EL (cell line): ENCODE measurements at places on chromosomes 6 and 20.

DNA sequence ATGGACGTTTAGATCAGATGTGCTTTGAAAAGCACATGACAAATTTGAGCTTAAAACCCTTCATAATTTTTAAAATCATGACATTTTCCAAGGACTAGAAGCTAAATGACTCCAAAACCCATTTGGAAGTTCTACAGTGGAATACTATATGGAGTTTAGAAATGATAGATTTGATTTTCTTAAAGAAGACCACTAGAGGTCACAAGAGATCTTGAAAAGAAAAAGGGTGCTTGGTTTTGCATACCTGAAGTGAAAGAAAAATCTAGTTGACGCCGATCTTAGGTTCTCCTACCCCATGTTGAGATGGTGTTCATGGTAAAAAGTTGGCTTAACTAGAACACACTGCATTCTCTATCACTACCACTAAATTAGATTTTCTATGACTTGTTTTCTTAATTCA lies 31.5 kb downstream of the CFAP61 start:
- peak; percentile 21 for DNase-seq

GRCh38 chr6:160132776-160133338 lies 11.2 kb downstream of the SLC22A1 start:
- DNase-seq, result peak; percentile 26

DNA sequence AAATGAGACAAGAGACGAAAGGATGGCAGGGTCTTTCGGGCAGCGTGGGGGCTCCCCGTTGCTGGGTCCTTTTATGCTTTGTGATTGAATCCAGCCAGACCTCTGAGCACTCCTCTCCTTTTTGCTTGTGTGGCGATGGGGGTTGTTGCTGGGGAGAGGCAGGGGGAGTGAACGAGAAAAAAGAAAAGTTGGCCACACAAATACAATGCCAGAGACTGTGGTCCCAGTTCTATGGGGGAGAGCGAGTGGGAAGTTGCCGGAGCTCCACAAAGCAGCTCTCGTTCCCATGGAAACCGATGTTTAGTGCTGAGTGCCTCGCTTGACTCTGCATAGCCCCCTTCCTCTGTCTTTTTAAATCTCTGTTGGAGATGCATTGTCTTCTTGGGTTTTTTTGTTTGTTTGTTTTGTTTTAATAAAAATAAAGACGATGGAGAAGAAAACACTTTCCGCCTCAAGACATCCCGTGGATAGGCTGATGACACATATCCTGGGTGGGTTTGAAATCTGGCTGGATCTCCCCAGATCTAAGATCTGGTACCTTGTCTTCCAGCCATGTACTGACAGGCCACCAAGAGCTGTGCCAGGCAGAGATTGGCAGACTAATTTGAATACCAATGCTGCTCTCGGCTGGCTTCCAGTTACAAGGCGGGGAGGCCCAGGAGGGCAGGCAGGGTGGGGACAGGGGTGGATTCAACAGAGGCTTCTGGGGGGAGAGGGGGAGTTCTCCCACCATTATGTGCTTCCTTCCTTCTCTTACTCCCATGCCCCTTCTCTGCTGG lies 529.3 kb downstream of the QKI start:
- DNase-seq, result no peak

- no peak for DNase-seq
Measured at GRCh38 chr6:98526465-98526864, 307.9 kb upstream of the POU3F2 start.

GRCh38 chr20:9597547-9597946 lies 83.2 kb downstream of the LAMP5 start:
- no peak for DNase-seq

GRCh38 chr20:38293491-38294065 lies 10.4 kb upstream of the BPI start:
- no peak for DNase-seq

GRCh38 chr6:3412779-3413500 lies 43.9 kb downstream of the SLC22A23 start:
- no peak for DNase-seq

GRCh38 chr20:15113144-15113773 lies 775.8 kb upstream of the FLRT3 start:
- no peak for DNase-seq

DNA sequence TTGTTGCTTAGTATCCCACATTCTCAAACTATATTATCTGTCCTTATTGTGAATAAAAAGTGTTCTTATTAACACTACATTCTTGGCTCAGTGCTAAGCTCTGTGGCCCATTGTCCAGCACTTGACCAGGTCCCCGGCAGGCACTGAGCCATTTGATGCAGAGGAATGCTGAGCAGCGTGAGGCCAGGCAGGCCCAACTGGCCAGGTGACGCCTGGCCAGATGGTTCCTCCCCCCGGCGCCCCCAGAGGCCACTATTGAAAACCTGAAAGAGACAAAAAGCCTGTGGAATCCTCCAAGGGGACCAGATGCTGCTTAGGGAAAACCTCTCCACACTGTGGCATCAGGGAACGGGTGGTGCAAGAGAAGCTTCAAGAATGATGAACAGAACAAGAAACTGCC lies 597.5 kb upstream of the JAG1 start:
- DNase-seq, result no peak

GRCh38 chr20:3659492-3660261 lies 3.5 kb downstream of the GFRA4 start:
- DNase-seq, result no peak

DNA sequence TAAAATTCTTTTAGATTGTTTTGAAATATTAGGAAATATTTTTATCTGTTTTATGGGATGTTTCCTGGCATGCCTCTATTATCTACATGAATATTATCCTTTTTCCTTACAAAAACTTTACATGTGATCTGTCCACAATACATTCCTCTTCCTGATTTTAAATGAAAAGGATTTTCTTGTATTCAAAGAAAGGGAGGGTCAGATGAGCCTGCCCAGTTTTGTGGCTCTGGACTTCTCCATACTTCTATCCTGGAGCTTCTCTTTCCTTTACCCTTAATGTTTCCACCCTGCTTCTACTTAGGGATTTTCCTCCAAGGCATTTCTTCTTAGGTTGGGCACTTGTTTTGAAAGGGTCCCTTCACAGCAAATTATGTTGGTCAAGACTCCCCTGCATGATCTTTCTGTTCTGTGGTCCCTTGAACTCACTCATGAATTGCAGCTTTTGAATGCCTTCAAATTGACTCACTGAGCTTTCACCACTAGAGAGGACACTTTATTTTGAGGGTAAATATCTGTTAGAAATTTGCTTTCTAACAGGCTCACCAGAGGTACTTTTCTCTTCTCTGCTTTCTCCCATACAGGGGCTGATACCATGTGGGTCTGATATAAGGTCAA lies 104.9 kb downstream of the CENPW start:
- DNase-seq, result peak; percentile 22

DNA sequence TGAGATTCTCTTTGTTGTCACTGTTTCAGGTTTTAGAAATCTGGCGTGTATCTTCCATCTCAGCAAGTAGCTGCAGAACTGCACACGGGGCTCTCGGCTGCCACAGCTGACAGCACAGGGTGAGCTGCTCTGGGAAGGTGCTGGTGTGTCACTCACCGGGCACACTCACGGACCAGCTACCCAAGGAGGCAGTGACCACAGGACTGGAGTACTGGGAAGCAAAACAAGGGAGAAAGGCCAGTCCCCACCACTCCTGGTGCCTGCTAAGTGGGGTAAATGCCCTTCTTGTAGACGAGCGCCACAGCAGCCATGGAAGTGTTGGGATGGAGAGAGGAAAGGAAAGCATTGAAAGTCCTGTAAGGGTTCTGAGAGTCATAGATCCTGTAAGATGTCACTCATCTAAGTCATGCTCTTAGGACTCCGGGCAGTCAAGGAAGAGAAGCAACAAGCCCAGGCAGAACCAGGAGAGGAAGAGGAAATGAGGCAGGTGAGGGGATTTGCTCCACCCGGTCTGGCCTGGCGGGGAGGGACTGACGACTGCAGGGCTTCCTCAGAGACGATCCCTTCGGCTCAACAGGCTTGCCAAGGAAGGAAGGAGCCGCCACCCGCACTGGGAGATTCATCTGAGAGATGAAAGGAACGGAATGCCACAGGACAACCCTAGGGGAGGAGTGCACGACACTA lies 48.1 kb downstream of the PRDM1 start:
- no peak for DNase-seq

DNA sequence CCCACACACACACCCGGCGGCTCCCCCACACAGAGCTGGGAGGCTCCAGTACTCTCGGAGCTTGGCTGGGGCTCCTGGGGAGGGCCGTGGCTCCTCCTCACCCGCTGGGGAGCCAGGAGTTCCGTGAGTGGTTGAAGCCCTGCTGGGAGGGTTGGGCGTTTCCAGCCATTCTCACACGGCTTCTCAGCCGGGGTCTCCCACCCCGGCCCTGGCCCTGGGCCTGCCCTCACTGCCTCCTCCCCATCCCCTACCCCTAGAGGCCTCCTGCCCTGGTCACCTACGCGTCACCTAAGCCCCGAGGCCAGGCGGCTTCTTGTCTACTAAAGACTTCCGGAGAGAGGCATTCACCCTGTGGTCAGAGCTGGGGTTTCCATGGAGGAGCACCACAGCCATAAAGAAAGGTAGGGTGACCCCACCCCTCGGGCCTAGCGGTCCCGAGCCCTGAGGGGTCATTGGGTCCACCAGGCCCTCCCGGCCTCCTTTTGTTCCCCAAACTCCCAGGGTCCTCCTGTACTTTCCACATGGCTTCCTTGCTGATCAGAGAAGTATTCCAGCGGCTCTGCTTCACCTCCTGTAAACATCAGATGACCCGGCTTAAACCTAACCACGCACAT lies 99.3 kb downstream of the TTLL2 start:
- no peak for DNase-seq

DNA sequence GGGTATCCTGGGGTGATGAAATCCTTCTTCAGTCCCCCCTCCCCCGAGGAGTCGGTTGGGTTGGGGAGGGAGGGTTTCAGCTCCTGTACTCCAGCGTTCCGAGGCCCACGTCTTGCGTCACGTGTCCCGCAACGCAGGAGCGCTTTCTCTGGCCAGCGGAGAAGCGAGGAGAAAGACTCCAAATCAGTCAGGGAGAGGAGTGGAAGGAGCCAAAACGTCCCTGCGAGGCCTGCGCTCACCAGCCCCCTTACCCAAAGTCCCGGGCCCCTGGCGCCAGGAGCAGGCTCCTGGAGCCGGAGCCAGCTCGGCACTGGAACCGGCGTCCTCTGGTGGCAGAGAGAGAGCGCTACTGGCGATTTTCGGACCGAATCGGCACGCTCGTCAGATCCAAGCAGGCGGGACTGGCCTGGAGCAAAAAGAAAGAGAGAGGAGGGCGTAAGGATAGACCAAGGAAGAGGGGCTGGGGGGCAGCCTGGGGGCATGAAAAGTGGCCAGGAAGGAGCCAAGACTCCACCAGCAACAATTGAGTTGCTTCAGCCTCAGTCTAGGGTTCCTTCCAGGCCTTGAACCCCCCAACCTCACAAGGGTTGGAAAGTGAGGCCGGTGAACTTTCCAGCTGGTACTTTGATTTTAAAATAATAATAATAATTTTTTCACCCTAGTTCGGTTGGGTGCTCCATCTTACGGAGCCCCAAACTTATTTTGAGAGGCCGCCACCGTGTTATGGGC lies at the start of gene GNAS:
TSS of gene GNAS (plus strand) at position 174 of the 729 bp plus-strand sequence.
- peak; percentile 62 for DNase-seq

GRCh38 chr6:35288834-35289233 lies 8.8 kb upstream of the DEF6 start:
- no peak for DNase-seq

DNA sequence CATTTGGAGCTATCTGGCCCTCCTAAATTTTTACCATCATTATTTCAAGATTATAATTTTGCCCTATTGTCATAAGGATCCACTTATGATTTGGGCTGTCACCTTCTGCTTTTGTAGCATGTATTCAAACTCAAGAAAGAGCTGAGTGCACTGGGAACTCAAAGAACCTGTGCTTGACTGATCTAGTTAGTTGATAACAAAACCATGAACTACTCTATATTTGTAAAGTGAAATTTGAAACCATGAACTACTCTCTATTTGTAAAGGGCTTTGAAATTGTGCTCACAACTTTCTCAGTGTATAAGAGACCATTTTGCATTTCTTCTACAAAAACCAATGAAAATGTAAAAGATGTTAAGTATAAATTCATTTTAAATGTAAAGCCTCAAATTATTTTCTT lies 77.5 kb upstream of the POPDC3 start:
- DNase-seq, result no peak

GRCh38 chr6:114169763-114170162 lies 173.1 kb downstream of the HS3ST5 start:
- DNase-seq, result no peak

- DNase-seq, result no peak
Measured at GRCh38 chr6:27889275-27889627, 22.9 kb downstream of the OR2B2 start.
